Right atrium auricular region (tissue), 2 donors: ENCODE measurements at places on chromosomes 11 and 22.

DNA sequence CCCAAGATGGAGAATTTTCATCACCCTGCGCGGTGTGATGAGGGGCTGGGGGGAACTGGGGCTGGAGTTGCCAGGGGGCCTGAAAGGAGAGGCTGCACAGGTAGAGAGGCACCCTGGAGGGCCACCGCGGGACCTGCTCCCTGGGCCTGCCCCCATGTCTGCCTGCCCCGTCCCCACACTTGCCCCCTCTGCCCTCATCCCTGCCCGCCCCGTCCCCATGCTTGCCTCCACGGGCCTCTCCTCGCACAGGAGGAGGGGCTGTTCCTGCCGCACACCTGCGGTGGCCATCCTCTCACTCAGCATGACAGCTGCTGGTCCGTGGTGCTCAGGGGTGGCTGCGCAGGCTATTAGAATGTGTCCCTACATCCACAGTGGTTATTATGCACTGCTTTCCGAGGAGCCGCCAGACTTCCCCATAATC, 43.5 kb downstream of the LINC01488 start:
- no peak for DNase-seq

GRCh38 chr11:122661182-122661945, 5.8 kb downstream of the UBASH3B start:
- no peak for DNase-seq

- no peak for DNase-seq
These were observed 48.9 kb downstream of the NARS2 start for GRCh38 chr11:78525720-78526119.

GRCh38 chr11:114612686-114613085, 17.1 kb upstream of the NXPE4 start:
- DNase-seq = no peak

GRCh38 chr22:36977401-36977861, 41.8 kb downstream of the TST start:
- DNase-seq = no peak

DNA sequence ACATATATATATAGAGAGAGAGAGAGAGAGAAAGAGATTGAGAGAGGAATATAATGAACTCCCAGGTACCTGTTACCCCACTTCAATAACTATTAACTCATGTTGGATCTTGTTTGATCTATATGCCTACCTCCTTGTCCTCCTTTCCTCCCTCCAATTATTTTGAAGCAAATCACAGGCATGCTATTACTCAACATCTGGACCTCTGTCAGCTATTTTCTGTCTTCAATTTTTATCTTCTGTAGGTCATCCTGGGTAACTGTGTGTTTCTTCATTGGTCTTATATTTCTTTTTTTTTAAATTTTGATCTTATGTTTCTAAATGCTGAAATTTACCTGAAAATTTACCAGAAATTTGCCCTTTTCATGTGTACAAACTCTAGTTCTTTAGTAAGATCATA, 24.8 kb downstream of the UVRAG start:
- DNase-seq = no peak

DNA sequence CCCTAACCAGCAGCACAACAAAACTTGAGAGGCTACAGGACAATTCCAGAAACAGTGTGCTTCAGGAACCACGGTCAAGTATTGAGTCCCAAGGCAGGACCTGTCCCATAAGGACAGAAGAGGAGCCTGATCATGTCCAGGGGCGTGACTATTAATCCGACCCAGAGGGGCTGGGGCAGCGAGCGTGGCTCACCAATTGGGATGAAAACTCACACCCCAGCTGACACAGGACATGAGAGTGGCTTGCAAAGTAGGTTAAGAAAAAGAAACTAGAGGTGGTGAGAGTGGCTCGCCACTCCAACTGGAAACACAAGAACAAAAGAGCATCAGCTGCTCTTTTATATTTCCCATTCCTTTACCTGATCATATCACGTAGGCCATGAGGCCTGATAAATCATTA, 16.0 kb upstream of the FEZ1 start:
- no peak for DNase-seq

GRCh38 chr11:22197139-22198005, 4.5 kb downstream of the ANO5 start:
- no peak for DNase-seq
